ENCODE measurements at places on chromosomes 4 and X. TPM values are rescaled to one million over a fixed set of nuclear protein-coding genes. Genes with fewer than 3 reads are reported as not detected.

DNA sequence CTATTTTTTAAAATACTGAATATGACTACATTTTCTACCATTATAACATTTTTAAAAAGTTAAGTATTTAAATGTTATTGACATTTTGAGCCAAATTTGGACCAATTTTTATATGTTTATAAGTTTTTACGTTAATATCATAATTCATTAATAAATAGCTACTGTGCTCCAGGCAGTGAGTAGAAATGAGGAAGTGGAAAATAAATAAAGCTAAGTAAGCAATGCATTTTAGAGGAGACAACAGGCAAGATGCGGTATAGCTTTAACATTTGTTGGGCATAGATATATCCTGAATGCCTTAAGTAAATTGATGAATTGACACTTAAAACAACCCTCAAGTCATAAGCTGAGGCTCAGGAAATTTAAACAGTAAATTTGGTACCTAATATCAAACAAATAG lies 474.8 kb downstream of the PCDH10 start:
- no peak overlapping the region for H3K27ac ChIP-seq
- no peaks in the 10 kb centered on the region for H3K4me1 ChIP-seq
- no peak for DNase-seq
- no peak overlapping the region for H3K4me3 ChIP-seq
- no peaks in the 10 kb centered on the region for H3K36me3 ChIP-seq

- no peaks in the 10 kb centered on the region for H3K27me3 ChIP-seq
- peak; percentile 52 for DNase-seq
- H3K4me3 ChIP-seq = no peak overlapping the region
- peaks cover under 1% of the 10 kb centered on the region for H3K36me3 ChIP-seq
- no peaks in the 10 kb centered on the region for H3K4me1 ChIP-seq
- H3K27ac ChIP-seq = no peak overlapping the region
These were observed 63.7 kb downstream of the SEC24D start for GRCh38 chr4:118772081-118772766.

GRCh38 chrX:54540289-54540688 lies 10.3 kb downstream of the GNL3L start:
- no peaks in the 10 kb centered on the region for H3K27me3 ChIP-seq
- no peak overlapping the region for H3K4me3 ChIP-seq
- peaks cover 81% of the 10 kb centered on the region for H3K36me3 ChIP-seq
- H3K27ac ChIP-seq = no peak overlapping the region
- H3K4me1 ChIP-seq = peaks cover 1% of the 10 kb centered on the region

DNA sequence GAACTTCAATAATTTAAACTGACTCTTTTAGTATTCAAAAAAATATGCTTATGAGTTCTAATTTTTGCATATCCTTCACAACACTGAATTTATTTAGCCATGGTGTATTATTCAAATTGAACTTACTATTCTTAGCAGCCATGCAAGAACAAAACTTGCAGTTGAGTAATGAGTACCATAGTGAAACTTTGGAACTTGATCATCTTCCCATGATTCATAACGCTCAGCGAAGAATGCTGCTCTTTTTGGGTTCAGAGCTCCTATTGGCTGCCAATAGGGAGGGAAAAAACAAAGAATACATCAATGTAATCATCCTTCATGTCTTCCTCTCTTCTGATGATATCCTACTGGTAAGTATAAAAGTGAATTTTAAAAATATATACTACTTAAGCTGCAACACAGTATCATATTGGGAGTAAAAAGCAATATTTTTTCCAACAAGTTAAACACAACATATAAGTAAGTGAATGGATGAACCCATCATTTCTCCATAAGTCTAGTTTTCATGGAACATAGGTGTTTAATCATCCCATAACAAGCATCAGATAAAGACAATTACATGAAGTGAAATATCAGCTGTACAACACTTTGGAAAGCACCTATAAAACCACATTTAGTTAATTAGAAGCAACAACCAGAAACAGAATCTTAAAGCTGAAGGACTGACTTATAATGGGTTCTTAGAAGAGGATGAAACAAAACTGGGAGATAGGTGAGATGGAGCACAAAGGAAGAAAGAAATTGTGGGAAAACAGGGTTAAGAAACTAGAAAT lies 145.2 kb upstream of the MAB21L2 start:
- no peaks in the 10 kb centered on the region for H3K27me3 ChIP-seq
- no peak overlapping the region for H3K27ac ChIP-seq
- H3K4me1 ChIP-seq = no peaks in the 10 kb centered on the region
- H3K36me3 ChIP-seq = peaks cover 14% of the 10 kb centered on the region
- H3K4me3 ChIP-seq = no peak overlapping the region

DNA sequence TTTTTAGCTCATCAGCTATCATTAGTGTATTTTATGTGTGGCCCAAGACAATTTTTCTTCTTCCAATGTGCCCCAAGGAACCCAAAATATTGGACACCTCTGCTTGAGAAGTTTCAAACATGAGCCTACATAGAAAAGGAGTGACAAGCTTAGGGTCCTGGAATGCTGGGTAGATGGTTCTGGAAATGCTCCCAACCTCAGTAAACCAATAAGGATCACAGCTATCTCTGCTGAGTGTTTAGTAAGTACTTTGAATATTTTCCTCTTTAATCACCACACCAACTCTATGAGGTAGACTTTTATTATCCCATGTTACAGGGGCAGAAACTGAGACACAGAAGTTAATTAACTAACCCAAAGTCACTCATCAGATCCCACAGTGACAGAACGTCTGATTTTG lies 164.9 kb upstream of the KLF3 start:
- H3K27me3 ChIP-seq = no peaks in the 10 kb centered on the region
- peaks cover 7% of the 10 kb centered on the region for H3K4me1 ChIP-seq
- no peaks in the 10 kb centered on the region for H3K36me3 ChIP-seq
- H3K4me3 ChIP-seq = no peak overlapping the region
- no peak for DNase-seq
- H3K27ac ChIP-seq = no peak overlapping the region

- no peaks in the 10 kb centered on the region for H3K27me3 ChIP-seq
- DNase-seq = no peak
- no peak overlapping the region for H3K4me3 ChIP-seq
These were observed 37.0 kb upstream of the CT83 start for GRCh38 chrX:116499780-116500179.

DNA sequence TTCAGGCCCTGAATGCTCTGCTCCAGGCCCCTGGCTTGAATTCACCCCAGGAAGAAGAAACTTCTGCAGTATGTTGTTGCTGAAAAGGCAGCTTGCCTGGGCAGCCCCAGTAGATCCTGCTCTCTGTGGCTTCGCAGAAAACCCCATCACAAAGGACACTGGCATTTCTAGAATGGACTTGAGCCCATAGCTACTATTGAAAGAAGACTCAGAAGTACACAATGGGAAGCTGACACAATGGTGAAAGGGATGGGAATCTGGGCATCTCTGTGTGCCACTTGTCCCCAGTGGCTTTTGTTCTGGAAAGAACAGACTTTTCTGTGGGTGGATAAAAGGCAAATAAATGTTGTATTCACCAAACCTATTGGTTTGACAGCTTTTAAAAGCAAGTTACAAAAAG lies 67.4 kb upstream of the SCML1 start:
- peaks cover 6% of the 10 kb centered on the region for H3K36me3 ChIP-seq
- DNase-seq = no peak
- H3K4me3 ChIP-seq = no peak overlapping the region
- no peak overlapping the region for H3K27ac ChIP-seq
- H3K27me3 ChIP-seq = peaks cover 5% of the 10 kb centered on the region
- no peaks in the 10 kb centered on the region for H3K4me1 ChIP-seq

DNA sequence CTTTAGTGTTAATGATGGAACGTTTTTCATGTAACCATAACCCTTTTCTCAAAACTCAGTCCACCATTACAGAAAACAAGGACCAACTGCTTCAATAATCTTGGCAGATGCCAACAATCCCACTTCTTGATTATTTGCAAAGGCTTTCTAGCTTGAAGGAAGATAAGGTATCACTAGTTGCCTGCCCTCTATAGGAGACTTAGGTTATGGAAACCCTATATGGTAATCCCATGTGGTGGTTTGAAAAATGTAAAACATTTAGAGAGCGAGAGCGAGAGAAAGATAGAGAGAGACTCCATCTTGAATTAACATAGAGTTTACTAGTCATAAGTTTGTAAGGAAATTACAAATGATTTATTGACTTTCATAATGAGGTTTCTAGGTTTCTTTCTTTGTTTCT lies 1627.5 kb upstream of the TENM3 start:
- H3K27ac ChIP-seq = no peak overlapping the region
- no peaks in the 10 kb centered on the region for H3K36me3 ChIP-seq
- no peak for DNase-seq
- no peaks in the 10 kb centered on the region for H3K27me3 ChIP-seq
- H3K4me1 ChIP-seq = no peaks in the 10 kb centered on the region

DNA sequence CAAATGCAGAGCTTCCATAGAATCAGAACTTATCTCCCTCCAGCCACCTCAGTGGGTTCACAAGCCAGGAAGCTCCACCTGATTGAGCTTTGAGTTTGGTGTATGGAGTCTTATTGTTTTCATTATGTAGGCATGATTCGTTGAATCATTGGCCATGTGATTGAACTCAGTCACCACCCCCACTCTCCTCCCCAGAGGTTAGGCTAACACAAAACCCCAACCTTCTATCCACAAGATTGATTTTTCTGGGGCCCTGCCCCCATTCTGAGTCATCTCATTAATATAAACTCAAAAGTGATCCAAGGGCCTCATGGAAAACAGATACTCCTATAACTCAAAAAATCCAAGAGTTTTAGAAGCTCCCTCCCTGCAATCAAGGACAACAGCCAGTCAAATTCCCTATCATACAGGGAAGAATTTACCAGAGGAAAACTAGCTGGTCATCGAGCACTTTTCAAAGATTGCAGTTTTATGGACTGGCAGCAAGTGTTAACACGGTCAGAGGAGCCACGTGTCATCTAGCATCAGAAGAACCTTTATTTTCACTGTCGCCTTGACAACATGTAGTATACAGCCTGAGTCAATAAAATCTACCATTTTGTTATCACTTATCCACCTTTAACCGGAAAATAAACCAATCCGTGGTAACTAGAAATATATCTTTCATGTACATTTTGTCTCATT lies 35.9 kb upstream of the GUCY1B1 start:
- H3K27me3 ChIP-seq = peaks cover 3% of the 10 kb centered on the region
- H3K27ac ChIP-seq = no peak overlapping the region
- H3K4me1 ChIP-seq = no peaks in the 10 kb centered on the region
- no peak for DNase-seq
- no peaks in the 10 kb centered on the region for H3K36me3 ChIP-seq
- H3K4me3 ChIP-seq = no peak overlapping the region

COL4A6 gene
- not detected for polyA plus RNA-seq

MAGEA2 gene
- polyA plus RNA-seq = not detected

HTN3 gene
- not detected for polyA plus RNA-seq

BEX1 gene
- 0.63 TPM for polyA plus RNA-seq

RAB41 gene
- not detected for polyA plus RNA-seq

ZDHHC15 gene
- polyA plus RNA-seq = 0.74 TPM

TMPRSS11A gene
- polyA plus RNA-seq = not detected
